ENCODE measurements at places on chromosomes 3 and 15. TPM values are rescaled to one million over a fixed set of nuclear protein-coding genes. Genes with fewer than 3 reads are reported as not detected.

DNA sequence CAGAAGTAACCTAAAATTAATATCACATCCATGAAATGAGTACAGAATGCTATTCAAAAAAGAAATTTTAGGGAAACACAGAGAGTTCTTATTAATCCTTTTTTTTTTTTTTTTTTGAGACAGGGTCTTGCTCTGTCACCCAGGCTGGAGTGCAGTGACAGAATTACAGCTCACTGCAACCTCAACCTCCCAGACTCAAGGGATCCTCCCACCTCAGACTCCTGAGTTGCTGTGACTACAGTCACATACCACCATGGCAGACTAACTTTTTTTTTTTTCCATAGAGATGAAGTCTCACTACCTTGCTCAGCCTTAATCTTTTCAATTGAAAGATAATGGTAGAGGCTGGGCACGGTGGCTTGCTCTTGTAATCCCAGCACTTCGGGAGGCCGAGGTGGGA is 6.3 kb upstream of the CRTC3 start:
- no peak for DNase-seq

DNA sequence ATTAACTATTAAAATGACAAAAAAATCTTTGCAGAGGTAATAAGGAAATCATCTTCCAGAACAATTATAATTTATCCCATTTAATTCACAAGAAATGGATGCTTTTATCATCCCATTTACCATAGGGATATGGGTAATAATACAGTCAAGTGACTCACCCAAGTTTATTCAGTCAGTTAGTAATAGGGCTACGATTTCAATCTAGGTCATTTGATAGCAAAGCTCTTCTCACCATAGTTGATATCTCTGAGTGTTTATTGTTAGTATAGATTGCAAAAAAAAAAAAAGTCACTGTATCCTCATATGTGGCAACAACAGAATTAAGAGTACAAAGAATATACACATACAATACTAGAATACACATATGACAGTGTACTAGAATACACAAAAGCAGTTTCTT is 797.1 kb downstream of the ROBO1 start:
- DNase-seq, result no peak

GRCh38 chr15:101501703-101502373 is 12.3 kb upstream of the PCSK6 start:
- peak; percentile 65 for DNase-seq

DNA sequence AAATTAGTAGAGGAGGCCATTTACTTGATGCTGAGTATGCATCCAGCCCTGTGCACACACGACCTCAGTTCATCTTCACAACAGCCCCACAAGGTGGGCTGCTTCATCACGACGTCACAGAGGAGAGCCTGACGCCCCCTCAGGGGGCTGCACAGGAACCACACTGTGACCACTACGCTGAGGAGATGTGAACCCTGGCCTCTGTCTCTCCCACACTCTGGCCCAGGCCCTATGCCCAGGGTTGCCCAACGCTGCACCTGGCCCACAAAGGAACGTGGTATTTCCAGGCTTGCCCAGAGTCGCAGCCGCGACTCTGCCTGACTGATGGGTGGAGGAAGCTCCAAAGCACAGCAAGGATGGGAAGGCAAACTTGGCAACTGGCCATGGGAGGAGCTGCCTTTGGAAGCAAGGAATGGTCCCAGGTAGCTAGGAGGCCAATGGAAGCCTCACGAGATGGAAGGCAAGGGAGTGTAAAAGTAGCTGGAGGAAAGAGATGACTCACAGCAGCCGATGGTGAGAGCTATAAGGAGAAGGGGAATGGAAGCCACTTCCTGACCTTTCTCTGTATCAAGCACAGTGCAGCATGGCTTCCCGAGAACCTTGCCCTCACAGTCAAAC is 226.0 kb downstream of the KLF13 start:
- no peak for DNase-seq

Gene FBXW12
- total RNA-seq, result 0.30 TPM

GRCh38 chr15:46660096-46660842 is 1025.4 kb downstream of the SQOR start:
- DNase-seq, result no peak

DNA sequence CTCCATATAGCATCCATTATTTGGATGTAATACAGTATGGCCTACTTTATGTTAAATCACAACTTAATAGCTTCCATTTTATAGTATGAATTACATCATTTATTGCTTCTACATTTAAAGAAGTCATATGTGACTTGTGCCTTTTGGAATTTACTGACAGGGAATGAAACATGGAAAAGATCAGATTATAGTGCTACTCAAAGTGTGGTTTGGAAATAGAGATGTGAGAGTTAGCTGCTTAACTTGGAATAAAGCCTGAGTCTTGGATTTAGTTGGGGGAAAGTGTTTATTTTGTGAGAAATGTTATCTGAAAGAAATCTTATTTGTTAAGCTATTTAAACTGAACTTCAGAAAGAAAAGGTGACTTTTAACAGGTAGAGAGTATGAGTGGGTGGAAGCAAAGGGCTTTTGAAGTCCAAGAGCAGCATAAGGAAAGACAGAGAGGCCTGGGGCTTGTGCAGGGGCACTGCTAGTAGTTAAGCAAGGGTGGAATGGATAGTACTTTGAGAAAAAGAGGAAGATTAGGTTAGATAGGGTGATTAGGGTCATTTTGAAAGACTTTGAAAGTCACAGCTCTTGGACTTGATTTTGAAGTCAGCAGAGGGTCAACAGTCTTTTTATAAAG is 60.5 kb downstream of the SLMAP start:
- no peak for DNase-seq

DNA sequence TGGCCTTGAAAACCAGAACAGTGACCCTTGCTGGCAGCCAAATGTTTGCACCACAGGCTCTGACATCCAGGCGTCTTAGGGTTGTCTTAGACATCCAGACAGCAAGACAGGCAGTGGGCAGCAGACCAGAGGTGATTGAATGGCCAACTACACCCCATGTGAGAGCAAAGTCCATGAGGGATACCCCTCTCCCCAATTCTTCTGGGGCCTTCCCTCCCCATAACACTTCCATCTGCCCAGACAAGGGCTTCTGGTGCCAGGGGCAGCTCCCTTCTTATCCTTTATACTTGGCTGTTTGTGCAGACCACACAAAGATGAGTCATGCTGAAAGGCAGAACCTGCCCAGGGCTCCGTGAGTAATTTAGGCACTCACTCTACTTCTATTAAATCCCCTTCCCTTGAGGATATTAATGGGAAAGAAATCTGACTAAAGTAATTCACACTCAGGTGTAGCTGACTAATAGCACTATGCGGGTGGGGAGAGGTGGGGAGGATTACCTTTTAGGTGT is 257.9 kb downstream of the UACA start:
- DNase-seq, result peak; percentile 57

GRCh38 chr15:57079446-57079845 is 161.0 kb downstream of the TCF12 start:
- no peak for DNase-seq

DNA sequence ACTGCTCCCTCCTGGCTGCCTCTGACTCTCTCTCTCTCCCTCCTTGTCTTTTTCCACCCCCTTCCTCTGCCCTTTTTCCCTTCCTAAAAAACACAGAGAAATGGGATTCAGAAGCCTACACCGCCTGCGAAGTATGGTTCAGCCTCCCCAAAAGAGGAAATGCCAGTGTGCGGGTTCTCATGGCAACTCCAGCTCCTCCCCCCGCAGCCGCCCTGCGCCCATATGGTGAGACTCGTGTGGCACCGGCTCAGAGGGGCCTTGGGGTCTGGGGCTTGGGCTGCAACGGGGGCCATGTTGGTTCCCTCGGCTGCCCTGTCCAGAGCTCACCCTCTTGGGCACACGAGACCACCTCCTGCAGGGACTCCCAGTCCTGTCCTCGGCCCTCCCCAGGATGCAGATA is 23.6 kb upstream of the LINGO1 start:
- no peak for DNase-seq

Gene ISLR
- total RNA-seq, result 19.8 TPM

DNA sequence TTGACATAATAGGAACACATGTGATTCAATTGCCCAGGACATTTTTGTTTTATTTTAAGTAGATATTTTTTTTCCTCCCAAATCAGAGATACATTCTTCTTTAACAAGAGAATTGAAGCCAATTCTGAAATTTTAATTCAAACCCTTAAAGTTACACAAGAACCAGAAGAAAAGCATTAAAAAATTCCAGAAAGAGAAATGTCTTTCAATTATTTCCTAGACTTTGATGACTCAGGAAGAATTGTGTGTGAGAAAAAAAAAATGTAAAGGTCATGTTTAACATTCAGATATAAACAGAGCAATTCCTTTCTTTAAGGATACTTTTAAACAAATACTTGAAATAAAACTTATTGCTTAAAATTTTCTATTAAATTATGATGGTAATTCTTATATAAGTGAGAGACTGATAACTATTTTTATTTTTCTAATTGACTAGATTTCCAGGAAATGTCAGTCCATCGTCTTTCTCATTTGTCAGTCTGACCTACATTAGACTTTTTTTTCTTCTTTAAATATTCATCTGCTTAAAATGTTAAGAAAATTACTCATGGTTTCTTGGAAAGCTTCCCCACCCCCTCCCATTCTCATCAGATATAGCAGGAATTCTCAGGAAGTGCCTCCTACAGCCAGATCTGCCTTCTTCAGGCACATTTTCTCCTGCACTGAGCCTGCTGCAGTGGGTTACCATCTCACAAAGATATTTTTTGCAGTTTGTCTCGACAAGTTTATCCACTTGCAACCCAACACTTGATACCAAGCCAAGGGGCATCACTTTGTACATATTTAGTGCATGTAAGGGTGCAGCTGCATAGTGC is 261.8 kb upstream of the CBLB start:
- DNase-seq, result no peak

Gene P2RY14
- total RNA-seq, result 0.04 TPM

Gene UBA7
- total RNA-seq, result 0.85 TPM

- DNase-seq, result no peak
Measured at GRCh38 chr15:73210630-73211029, 158.1 kb downstream of the HCN4 start.

GRCh38 chr3:126052196-126053058 is 31.5 kb downstream of the SLC41A3 start:
- no peak for DNase-seq

GRCh38 chr15:73352082-73352481 is 16.7 kb downstream of the HCN4 start:
- no peak for DNase-seq

Gene FANCD2OS
- not detected for total RNA-seq

- DNase-seq, result no peak
Measured at GRCh38 chr3:128987302-128988100, 6.4 kb downstream of the CFAP92 start.

DNA sequence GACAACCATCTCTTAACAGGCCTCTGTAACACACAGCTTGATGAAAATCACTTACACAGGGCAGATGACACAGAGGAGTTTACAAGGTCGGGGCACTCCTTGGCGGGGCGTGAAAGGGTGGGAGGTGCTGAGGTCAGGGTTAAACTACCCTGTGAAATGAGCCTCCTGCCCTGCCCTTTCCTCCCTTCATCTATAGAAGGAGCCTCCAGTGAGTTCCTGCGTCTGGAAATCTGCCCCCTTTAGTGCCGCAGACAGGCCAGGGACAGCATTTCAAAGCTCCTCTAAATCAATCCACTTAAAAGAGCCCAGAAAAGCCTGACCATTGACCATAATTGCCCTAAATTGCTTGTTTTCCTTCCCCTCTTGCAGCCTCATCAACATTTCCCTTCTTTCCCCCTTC is 1.9 kb downstream of the ROBO1 start:
- peak; percentile 49 for DNase-seq

DNA sequence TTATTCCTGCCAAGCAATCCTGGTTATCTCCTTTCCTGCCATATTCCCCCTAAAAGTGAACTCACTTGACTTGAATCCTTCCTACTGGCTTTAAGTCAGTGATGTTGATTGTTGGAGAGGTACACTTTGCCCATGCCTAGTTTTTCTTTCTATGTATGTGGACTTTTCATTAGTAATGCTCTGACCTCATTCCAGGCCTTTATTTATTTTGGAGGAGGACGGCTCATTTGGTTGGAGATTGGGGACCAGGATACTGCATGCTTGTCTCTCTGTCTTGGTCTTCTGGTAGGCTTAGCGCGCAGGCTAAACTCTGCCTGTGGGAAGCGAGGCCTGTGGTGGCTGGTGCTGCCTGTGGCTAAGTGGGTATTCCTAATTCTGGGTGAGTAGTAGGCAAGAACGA is 29.1 kb upstream of the MTMR10 start:
- DNase-seq, result no peak

Gene MRAS
- total RNA-seq, result 57.8 TPM

DNA sequence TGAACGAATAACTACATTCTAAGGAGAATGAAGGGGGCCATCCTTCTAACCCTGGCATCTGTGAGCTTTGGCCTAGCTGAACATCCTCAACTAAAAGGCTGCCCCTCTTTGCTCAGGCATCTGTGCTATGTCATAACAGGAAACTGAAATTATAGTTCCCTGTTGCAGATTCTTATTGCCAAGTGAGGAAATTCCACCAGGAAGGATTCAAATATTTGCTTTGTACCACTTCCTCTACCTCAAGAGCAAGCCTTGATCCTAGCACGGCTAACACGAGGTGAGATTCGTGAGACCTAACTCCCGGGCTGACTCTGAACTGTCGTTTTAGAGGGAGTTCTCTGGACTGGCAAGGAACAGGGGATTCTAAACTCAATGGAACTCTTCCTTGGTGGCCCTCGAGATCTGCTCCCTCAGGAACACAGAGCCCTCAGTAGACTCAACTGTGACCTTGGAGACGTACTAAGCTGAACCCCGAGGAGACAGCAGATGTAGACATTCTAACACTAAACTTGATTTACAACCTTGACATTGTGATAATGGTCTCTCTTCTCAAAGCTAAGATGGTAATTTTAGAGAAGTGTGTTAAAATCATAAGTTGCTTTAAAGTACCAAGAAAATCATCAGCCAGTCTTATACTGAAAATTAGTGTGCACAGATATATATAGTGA is 4.2 kb downstream of the SPG21 start:
- no peak for DNase-seq

Gene NR1D2
- 43.2 TPM for total RNA-seq

GRCh38 chr3:149299938-149300801 is 33.3 kb downstream of the TM4SF18 start:
- DNase-seq, result peak; percentile 80
